ENCODE measurements at places on chromosomes 7 and 10.

GRCh38 chr7:32142649-32143048 is 72.4 kb upstream of the PDE1C start:
- DNase-seq, result no peak

GRCh38 chr10:92590623-92591549 is 2.0 kb upstream of the KIF11 start:
- no peak for DNase-seq

- DNase-seq, result no peak
Observed at GRCh38 chr7:74466196-74466813, 12.6 kb downstream of the GTF2IRD1 start.

- no peak for DNase-seq
Observed at GRCh38 chr7:15584575-15584974, 22.8 kb upstream of the AGMO start.

- no peak for DNase-seq
Observed at GRCh38 chr10:51198170-51198569, 123.9 kb downstream of the PRKG1 start.

DNA sequence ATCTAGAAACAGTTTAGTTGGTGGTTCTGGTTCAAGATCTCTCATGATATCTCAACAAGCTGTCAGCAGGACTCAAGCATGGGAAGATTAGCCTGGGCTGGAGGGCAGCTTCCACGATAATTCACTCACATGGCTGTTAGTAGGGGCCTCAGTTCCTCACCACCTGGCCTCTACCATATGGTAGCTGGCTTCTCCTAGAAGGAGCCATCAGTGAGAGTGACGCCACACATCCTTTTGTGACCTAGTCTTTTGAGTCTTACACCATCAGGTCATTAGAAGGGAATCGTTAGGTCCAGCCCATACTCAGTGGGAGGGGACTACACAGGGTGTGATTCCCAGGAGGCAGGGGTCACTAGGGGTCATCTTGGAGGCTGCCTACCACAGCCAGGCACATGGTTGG is 239.3 kb upstream of the PLPP4 start:
- no peak for DNase-seq

DNA sequence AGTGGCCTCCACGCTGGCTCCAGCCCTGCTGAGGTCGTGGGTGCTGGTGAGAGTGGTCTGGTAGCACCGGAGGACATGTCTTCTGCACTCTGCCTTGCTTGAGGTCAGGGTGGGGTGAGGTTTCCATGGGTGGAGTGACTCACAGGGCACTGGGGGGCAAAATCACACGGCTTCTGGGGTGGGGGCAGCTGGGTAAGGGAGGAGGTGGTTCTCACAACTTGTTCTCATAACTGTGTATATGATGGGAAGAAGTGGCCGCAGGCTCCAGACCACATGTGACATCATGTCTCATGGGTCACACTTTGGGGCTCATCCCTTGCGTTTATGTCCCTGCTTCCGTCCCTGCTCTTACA is 884 bp upstream of the PRF1 start:
- DNase-seq, result no peak

- no peak for DNase-seq
Observed at GRCh38 chr10:70267161-70267933, 16.5 kb downstream of the NPFFR1 start.

DNA sequence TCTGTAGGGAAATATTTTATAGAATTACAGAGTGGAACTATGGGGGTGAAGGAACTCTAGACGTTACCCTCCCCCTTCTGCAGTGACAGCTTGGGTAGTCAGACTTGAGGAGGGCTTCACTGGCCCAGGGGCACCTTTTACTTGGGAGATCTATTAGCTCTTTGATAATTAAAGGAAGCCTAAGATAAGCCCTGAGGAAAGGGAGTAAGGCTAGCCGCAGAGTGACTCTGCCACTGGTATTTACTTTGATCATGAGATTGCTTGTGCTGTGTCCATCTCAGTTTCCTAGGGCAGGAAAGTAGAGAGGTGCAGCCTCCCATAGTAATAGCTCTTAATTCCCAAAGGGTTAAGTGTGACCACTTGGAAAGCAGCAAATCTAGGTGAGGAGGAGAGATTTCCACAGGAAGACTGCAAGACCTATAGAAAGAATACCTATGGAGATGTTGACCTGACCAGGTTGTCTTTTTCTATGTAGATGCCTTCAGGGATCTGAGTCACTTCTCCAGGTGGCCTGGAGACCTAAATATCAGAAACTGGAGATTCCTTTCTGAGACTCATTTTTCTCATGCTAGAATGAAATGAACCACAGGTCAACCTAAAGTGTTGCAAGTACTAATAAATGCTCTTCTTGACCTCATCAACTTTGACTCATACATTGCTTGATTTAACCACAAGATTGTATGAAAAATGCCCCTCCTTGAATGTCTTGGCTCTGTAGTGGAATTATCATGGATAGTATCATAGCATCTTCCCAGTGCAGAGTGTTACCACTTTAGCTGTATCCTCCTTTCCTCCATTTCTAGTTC is 447.3 kb upstream of the GHITM start:
- DNase-seq, result no peak

DNA sequence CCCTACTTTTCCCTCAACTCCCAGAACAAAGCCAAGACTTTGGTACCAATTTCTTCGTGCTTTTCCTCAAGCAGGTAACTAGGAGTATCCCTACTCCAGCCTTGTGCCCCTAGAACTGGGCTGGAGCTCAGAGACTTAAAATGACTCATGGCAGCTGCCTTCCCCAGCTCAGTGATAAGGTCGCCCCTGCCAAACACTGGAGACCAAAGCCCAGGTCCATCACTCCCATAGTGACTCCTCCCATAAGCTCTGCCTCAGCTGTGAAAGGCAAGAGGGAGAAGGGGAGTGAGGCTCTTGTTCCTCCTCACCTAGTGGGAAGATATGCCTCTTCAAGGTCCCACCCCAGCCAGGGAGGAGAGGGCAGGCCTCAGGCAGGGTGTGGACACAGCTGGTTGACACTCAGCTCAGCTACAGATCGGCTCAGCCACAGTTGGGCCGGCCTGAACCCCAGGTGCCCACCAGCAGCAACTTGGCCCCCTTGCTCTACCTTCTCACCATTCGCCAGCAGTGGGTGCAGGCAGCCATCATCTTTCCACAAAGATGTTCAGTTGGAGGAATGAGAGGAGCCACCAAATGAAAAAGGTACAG is 13.8 kb upstream of the CYREN start:
- no peak for DNase-seq

Measured in T-helper 2 cell (primary cell).